ENCODE measurements at places on chromosomes 11 and 22. TPM values are rescaled to one million over a fixed set of nuclear protein-coding genes. Genes with fewer than 3 reads are reported as not detected.

DNA sequence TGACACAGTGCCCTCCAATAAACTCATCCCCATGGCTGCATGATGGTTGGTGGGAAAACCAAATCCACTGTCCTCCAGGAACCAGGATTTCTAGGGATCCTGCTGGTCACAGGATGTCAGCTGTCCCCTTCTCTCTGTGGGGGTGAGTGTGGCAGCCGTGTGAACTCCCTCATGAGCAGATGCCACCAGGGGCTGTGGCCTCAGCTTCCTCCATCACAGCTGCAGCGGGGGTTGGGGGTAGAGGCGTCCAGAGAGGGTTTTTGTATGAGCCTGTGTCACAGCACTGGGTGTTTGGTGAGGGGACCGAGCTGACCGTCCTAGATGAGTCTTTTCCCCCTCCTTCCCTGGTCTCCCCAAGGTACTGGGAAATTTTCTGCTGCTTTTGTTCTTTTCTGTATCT lies 26.4 kb downstream of the IGLL5 start:
- no peak for DNase-seq

HSPB2 gene
- total RNA-seq: 0.18 TPM

GRCh38 chr11:67694875-67695555 lies 20.6 kb upstream of the ALDH3B2 start:
- DNase-seq: no peak

DNA sequence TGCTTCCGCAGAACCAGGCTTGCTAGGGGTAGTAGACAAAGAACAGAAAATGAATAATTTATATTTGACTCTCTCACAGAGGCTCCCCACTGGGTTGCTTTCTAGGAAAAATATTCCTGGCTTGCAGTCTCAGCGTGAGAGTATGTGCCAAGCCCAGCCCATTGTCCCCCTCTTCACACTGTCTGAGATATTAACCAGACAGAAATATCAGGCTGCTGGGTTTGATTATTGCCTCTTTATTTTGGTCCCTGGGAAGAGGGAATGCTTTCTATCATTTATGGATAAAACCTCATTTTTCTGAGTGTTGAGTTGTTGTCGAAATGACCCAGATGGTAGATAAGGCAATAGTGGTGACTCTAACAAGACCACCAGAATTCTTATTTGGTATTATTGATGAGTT lies 367.9 kb downstream of the METTL15 start:
- DNase-seq: no peak

SCGB2A2 gene
- not detected for total RNA-seq

DNA sequence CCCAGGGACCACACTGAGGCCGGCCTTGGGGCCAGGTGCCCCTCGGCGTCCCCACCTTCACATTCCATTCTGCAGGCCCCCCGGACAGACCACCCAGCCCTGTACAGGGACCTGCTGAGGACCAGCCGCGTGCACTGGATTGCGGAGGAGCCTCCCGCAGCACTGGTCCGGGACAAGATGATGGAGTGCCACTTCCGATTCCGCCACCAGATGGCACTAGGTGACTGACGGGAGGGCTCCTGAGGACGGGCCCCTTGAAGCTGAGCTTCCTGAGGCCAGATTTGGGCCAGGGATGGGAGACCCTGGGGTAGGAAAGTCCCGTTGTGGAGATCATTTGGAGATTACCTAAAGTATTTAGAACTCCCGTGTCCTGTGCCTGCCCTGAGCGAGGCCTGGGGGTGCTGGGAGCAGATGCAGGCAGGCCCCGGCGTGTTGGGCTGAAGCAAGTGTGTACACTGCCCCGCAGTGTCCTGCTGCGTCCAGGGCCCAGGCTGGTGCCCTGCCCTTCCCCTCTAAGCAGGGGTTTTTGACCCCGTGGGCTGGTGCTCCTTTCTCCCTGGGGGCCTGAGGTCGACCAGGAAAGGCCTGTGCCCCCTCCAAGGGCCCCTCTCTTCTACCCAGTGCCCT lies 20.0 kb downstream of the TRMU start:
- peak; percentile 40 for DNase-seq

DNA sequence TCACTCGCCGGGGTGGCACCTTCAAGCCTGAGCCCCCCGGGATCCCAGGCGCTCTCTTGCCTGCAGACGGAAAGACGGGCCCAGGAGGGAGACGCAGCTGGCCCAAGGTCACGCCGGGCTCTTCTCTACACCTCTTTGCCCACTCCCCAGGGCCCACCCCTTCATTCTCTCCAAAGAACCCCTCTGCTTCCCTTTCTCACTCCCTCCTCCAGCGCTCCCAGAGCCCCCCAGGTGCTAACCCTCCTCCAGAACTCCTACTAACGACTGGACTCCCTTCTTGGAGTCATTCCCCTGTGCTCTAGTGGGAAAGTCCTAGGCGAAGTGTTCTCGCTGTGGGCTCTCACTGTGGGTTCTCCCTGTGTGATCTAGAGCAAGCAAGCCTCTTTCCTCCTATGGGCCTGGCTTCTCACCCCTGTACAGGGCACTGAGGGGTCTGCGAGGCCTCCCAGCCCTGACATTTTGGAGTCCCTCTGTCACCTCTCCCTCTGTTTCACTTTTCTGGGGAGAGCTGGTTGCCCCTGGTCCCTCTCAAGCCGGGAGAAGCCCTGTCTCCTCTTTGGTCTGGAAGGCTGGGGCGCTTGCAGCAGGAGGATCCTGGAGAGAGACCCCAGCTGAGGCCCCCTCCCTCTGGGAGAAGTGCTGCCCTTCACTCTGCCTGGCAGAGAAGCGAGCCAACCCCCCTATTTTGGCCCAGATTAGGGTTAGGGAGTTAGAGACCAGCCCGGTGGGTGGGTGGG lies 858 bp downstream of the OAF start:
- no peak for DNase-seq

PLA2G3 gene
- total RNA-seq: under 0.01 TPM

BBS1 gene
- total RNA-seq: 13.9 TPM

BET1L gene
- 10.0 TPM for total RNA-seq

Measured in IMR-90 (cell line).